ENCODE measurements at places on chromosomes 2 and 18.

DNA sequence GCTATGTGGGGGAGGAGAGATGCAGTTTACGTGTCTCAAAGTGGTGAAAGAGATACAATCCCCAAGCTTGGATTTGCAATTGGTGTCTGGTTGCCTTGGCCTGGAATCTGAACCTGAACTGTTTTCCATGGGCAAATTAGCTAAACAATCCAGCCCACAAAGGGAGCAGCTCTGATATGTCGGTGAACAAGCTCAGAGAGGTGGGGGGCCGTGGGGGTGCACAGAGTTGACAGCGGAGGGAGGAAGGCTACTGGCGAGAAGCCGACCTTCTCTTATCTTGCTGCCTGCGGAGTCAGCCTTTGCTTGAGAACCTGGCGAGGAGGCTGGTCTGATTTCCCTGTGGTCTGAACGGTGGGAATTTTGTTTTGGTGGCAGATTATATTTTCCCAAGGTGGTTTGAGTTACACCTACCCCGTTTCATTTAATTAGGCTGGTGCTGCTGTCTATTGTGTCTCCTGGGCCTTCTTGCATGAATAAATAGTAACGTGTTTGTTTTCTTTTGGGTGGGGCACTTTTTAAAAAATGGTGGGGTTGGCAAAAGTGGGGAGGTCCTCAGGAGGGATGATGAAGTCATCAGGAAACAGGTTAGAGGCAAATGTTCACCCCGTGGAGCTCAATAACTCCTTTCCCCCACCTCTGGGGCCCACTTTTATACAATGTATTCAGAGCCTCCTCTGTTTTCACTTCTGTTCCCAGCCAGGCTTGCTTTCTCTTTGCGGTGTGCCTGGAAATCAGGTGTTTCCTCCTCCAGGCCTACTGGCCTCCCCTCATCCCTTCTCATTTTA is 80.9 kb upstream of the IGFBP5 start:
- no peak for DNase-seq

DNA sequence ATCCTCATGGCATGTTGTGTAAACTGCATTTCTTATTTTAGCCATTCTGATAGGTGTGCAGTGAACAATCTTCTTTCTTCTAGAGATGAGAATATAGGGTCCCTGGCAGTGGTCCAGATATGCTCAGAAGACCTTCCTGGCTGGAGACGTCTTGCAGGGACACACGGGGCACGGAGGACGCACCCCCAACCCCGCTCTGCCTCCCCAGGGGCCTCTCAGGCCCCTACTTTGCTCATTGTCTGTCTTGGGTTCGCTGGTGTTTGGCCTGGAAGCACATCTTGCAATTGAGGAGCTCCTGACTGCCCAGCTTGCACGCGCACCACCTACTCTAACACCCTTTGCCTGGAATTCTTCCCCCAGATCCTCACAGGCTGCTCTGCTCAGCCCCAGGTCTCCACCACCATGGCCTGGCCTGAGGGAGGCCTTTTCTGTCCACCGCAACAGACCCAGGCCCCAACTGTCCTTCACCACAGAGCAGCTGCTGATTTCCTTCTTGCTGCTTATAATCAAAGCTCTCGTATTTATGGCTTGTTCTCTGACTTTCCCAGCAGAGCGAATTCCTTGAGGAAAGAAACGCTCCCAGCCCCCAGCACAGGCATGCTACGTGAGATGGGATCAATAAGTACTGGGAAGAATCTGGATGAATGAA is 295.9 kb upstream of the HDAC4 start:
- DNase-seq = no peak

DNA sequence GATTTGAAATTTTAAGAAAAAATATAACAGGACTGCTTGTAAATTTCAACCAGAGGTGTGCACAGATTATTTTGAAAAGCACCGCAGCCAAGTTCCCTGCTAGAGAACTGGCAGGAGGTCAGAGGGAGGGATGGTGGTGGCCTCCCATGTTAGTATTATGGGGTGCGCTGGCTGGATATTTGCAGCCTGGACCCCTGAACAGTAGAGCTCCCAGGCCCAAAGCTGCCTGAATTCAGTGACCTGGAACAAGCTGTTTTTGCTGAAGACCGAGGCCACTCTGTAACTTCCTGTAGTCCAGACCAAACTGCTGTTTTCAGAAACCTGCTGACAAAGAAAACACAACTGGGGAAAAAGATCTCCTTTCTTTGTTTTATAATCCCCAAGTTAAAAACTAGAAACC is 314.3 kb downstream of the TNS1 start:
- DNase-seq = no peak

- DNase-seq = no peak
These were observed 2.7 kb downstream of the ZNF532 start for GRCh38 chr18:58867281-58867961.

- no peak for DNase-seq
These were observed 43.5 kb downstream of the DOK6 start for GRCh38 chr18:69444221-69444620.

GRCh38 chr18:14912967-14913366 is 165.0 kb downstream of the ANKRD30B start:
- DNase-seq = no peak

- DNase-seq = no peak
These were observed 1.3 kb downstream of the CEP68 start for GRCh38 chr2:65057391-65058052.

DNA sequence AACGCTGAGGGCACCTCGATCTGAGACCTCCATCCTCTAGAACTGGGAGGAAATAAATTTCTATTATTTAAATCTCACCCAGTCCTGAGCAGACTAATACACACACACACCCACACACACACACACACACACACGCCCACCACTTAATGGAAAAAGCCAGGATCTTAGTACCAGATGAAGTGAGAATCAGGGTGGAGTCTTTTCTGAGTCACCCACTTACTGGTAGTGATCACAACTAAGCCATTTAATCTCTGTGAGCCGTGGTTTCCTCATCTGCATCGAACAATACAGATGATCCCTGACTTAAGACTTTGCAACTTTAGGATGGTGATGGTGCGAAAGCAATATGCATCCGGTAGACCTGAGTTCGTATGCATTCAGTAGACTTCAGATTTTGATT is 18.6 kb downstream of the THNSL2 start:
- no peak for DNase-seq

DNA sequence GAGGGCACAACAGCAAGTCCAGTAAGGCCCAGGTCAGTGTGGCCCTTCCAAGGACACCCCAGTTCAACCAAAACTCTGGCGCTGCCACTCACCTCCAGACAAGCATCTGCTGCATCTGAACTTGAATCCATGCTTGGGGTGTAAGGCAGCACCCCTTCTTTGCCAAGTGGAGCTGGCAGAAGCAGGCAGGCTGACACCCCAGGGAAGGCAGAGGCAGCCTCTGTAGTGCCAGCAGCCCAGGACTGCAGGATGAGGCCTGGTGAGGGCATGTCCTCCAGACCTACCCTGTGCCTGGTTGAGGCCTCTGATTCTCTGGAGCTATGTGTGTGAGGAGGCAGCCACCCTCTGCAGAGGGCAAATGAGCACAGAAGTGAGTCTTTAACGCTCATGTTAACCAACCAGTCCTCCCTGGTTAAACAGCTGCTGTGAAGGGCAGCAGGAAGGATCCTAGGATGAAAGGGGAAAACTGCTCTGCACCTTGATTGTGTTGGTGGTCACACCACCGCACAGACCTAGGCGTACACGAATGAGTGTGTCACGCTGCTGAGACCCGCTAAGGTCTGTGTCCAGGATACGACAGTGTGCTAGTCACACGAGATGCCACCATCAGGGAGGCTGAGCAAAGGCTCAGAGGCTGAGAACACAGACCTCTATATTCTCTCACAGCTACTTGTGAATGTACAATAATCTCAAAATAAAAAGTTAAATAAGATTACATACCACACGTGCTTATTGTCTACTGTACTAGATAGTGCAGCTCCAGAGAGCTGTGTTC is 2.2 kb downstream of the PARD6G start:
- DNase-seq = no peak

GRCh38 chr18:57446322-57446721 is 11.1 kb downstream of the ONECUT2 start:
- no peak for DNase-seq

DNA sequence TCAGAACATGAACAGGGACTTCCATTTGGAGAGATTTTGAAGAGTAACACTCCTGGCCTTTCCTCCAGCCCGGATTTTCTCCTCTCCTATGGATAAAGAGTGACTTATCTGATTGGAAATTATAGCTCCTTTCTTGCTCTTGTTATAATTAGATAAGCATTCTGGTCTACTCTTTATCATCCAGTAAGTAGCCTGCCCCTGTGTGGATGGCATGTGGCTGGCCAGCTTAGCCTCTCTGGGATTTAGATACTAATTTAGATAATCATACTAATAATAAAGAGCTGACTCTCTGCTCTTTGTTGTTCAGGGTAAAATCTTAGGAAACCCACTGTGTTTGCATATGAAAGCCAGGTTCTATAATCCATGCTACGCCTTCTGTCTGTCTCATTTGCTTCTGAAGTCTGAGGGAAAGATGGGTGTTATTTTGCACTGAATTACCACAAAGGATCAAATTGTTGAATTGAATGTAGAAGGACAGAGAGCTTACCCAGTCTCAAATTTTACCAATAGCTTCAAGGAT is 438.8 kb downstream of the SPAG16 start:
- no peak for DNase-seq

DNA sequence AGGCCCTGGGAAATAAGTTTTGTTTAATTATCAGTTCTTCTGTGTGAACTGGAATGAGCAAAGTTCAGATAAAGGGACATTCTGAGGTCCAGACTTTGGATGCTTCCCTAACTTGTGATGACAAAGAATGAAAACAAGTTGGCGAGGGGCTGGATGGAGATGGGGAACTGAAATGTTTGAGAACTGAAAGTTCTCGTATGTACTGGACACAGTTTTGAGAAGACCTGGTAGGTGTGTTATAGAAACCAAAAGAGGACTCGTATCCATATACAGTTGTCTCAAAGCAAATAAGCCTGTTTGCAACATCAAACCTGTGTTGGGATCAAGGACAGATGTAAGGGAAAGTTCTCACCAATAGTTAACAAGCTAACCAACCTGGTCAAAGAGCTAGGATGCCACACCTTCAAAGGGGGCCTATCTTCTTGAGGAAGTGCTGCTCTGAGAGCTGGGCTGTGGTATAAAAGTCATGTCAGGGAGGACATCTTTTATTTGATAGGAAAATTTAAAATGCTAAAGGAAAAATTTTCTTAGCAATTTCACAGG is at the start of gene UPP2:
TSS of gene UPP2 (plus strand) at position 493 of the 543 bp plus-strand sequence. CDS start 188 bp downstream, outside the sequence.
- no peak for DNase-seq

DNA sequence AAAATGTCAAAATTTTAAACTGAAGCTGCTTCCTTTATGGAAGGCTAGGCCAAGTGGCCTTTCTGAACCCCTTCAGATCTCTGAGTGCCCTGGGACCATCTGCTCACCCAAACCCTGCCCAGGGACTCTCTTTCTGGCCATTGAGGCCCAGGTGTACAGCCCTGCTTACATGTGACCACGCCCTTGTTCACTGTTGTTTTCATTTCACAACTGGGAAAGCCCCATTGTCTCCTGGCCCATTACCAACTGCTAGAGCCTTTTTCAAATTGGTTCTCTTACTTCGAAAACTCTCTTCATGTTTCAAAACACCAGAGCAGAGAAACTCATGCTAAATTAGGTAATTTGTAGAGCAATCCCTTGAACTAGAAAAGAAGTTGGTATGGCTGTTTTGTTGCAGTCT is 219.5 kb upstream of the TANK start:
- no peak for DNase-seq

DNA sequence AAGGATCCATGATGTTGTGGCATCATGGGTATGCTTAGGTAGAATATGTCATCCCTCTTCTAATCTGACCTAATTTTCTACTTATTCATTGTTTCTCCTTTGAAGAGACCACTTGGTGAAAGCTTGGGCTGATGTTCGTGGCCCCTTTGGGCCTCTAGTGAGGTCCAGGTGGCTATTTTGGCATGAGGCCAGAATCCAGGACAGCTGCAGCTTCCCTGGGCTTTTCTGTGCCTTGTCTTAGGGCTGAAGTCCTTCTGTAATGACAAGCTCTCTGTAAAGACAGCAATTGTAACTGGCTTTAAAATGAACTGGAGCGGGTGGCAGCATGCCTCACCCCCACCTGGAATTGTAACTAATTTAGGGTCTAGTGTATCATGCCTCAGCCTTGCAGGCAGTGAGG is 15.6 kb upstream of the MC2R start:
- DNase-seq = no peak

DNA sequence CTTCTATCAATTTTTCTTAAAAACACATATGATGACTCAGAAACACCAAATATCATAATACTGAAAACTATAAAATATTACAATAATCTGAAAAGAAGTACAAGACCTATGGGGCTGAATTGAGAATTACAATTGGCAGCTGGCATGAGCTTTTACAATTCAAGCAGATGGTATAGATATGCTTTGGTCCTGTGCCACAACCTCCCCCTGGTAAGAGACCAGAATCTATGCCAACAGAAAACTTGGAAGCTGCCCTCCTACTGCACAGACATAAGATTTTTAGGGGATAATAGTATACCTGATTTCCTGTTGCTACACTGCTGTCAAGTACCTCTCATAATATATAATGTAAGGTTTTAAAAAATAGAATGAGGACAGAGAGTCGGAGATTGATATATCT is 46.8 kb upstream of the CDH7 start:
- no peak for DNase-seq

GRCh38 chr2:48397281-48397680 is 132.7 kb upstream of the STON1 start:
- no peak for DNase-seq

GRCh38 chr2:181440919-181441318 is 16.3 kb upstream of the ITGA4 start:
- DNase-seq = no peak

- no peak for DNase-seq
These were observed 46.2 kb downstream of the PARD6G start for GRCh38 chr18:80200932-80201672.

DNA sequence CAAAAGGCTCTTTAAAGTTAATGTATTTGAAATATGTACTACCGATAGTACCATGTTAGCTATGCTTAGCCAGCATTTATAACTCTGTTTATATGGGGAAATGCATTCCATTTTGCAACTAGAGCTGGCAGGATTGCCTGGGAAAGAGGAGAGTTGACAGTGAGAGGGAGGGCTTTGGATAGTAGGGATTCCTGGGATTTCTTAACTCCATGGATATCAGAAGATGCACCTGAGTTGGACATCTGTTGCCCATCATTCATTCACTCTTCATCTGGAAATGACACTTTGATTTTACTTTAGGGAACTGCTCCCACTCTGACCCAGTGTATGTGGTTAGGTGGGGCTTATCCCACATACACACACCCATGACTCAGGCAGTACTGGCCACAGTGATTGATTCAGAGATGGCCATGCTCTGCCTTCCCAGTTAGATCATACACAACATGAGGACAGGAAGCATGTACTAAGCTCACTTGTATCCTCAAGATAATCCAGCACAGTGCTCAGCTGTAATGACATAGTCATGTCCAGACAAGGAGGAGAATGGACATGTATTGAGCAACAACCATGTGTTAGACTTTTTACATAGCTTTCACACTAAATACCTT is 248.8 kb downstream of the MREG start:
- no peak for DNase-seq

GRCh38 chr2:123916531-123916930 is 108.6 kb upstream of the CNTNAP5 start:
- no peak for DNase-seq

DNA sequence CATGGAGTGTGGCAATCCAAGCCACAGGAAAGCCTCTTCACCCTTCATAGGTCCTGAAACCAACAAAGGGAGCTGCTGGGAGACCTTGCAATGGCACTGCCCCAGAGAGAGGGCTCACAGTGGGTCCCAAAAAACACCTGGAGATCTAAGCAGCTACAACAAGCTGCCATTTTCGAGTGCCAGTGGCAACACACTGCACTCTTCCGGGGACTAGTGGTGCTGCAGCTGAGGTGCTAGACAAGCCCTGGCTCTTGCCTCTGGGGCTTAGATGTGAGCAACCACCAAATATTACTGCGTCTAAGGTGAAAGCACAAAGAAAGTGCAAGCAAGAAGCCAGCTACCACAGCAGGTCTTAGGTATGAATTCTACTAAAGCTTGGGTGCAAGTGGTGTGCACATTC is 192.9 kb downstream of the NOL4 start:
- no peak for DNase-seq

Measured in C1 segment of cervical spinal cord (tissue), 14 donors.